ENCODE measurements at places on chromosomes 3 and 15.

GRCh38 chr3:144104186-144104585 lies 132.6 kb downstream of the DIPK2A start:
- no peak for ATAC-seq

DNA sequence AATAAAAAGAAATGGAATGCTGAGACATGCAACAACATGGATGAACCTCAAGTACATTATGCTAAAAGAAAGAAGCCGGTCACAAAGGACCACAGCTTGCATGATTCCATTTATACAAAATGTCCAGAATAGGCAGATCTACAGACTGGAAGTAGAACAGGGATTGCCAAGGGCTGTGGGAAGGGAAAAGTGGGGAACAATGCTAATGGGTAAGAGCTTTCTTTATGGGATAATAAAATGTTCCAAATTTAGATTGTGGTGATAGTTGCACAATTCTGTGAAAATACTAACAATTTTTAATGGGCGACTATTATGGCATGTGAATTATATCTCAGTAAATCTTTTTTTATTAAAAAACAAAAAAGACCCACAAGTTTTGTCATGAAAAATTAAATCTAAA lies 106.2 kb downstream of the TMCO5A start:
- no peak for ATAC-seq

DNA sequence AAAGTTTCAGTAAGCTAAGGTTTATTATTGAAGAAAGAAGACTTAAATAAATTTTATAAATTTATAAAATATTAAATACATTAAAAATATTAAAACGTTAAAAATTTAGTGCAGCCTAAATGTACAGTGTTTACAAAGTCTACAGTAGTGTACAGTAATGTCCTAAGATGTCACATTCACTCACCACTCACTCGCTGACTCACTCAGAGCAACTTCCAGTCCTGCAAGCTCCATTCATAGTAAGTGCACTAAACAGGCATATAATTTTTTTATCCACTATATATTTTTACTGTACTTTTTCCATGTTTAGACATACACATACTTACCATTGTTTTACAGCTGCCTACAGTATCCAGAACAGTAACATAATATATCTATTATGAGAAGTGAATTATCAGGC lies 51.5 kb downstream of the TJP1 start:
- ATAC-seq = no peak

DNA sequence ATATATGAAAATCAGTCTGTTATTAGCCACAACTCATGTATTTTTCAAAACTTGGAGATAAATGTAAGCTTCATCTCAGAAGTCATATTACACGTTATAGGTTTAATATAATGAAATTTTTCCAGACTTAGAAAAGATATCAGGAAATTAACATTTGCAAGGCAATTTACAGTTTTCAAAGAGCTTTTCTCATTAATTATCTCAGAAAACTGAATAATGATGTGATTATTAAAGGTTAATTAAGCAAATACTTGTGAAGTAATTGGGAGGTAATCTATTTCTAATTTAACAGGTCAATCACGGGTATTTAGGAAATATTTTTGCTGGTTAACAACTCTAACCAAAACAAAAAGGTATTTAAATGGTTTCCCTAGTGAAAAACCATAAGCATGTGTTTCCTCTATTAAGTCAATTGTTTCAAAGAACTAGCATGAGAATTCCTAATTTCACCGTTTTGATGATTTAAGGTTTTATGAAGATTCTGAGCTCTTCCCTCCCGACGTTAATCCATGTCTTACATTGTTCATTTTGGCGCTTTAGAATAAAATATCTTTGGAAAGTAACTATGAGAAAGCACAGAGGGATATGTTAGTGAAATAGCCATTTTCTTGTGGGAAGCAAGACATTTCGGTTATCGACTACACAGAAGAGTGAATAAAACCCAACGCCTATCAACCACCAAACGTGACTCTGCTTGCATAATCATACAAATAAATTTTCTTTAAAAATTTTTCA lies 1.5 kb upstream of the NEO1 start:
- no peak for ATAC-seq

DNA sequence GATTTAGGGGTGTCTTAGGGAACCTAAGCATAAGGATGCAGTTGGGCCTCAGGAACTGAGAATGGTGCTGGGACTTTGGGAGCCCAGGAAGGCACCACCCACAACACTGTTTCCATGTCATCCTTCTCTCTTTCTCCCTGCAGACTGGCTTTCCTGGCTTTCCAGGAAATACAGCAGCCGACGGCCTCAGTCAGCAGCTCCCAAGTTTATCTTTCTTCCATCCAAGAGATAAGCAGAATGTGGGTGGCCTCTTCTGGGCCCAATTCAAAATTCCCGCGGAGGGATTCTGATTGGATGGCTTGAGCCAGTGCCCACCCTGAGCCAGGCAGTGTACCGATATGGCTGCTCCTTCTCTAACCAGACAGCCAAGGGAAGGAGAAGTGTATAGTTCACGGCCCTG lies 4.5 kb upstream of the CLN6 start:
- no peak for ATAC-seq

- no peak for ATAC-seq
Observed at GRCh38 chr15:59329570-59330350, 42.9 kb downstream of the MYO1E start.

DNA sequence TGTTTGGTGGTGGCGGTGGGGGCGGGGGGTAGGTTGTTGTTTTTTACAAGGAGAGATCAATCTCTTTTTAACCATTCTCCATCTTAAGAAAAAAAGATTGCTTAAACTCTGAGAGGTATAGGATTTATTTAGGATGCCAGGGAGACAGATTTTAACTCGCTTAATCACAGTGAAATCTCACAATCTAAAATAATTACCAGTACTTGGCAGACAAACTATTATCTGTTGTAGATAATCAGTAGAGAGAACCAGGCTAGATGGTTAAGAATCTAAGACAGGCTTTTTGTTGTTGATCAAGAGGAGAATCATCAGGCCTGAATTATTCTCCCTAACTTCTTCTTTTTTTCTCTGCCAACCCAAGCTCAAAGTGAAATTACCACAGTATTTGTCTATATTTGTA lies 470.2 kb upstream of the ADAMTS9 start:
- ATAC-seq = no peak

DNA sequence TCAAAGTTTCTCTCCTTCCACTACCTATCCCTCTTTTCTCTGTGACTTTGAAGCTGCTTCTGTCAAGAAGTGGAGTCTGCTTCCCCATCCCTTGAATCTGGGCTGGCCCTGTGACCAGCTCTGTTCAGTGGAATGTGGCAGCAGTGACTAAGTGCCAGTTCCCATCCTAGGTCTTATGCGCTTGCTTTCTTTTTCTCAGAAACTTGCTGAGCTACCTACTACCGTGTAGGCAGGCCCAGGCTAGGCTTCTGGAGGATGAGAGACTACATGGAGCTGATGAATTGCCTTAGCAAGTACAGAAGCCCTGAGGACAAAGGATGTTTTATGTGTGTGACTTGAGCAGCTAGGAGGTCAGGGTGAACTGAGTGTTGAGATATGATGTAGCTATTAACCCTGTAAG lies 123.2 kb downstream of the PDCD6IP start:
- no peak for ATAC-seq

GRCh38 chr15:52680761-52681160 lies 1.6 kb upstream of the ATOSA start:
- ATAC-seq = no peak

- ATAC-seq = peak; percentile 45
Observed at GRCh38 chr3:177405191-177405672, 207.9 kb upstream of the TBL1XR1 start.

GRCh38 chr3:101138817-101139216 lies 145.6 kb upstream of the ABI3BP start:
- no peak for ATAC-seq

- no peak for ATAC-seq
Observed at GRCh38 chr15:45376967-45377608, 1.3 kb downstream of the GATM start.

GRCh38 chr3:156643729-156644389 lies 30.5 kb upstream of the TIPARP start:
- ATAC-seq = peak; percentile 82

DNA sequence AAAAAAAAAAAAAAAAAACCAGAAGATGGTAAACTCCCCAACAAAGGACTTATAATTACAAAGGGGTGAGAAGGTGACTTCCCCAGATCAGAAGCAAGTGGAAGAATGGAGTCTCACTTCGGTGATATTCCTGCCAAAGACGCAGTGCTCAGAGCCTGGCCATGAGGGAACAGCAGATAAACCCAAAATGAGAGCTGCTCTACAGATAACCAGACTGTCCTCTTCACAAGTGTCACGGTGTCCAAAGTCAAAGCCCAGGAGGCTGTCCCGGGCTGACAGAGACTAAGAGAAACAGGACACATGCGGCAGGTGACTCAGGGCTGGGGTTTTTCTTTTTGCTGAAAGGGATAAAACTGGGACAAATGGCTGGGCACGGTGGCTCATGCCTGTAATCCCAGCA lies 48.8 kb downstream of the HMCES start:
- no peak for ATAC-seq

- ATAC-seq = no peak
Observed at GRCh38 chr3:146337991-146338390, 87.1 kb upstream of the PLSCR4 start.

DNA sequence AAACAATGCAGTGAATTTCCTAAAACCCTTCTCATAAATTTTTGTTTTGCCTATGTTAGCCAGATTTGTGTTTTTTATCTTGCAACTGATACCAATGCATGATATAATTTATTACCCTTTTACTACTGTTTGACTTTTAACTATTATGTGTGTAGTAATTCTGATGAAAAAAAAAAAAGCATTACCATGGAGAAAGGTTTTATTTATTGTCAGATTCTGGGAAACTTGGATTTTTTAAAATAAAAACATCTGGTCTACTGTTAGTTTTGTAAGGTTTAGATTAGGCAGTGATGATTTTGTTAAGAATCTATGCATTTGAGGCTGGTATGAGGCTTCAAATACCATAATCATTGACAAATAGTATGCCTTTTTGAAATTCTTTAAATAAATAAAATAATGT lies 470.4 kb upstream of the ROBO1 start:
- ATAC-seq = no peak

GRCh38 chr3:155519078-155519477 lies 225.6 kb upstream of the STRIT1 start:
- no peak for ATAC-seq

DNA sequence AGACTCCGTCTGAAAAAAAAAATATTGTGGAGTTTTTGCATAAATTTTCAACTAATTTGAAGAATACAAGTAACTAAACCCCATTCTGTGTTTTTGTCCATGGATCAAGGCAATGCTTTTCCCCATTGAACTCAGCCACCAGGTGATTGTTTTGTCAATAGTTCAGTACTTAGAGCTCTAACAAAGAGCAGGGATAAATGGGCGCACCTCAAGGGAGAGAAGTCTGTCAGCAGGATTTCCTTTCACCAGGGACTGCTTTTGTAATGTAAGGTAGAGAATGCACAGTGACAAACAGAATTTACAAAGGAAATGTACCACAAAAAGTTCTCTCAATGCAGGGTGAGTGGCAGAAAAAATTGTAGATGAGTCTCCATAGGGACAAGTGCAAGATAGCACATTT lies 10.8 kb upstream of the ATP13A5 start:
- ATAC-seq = no peak

DNA sequence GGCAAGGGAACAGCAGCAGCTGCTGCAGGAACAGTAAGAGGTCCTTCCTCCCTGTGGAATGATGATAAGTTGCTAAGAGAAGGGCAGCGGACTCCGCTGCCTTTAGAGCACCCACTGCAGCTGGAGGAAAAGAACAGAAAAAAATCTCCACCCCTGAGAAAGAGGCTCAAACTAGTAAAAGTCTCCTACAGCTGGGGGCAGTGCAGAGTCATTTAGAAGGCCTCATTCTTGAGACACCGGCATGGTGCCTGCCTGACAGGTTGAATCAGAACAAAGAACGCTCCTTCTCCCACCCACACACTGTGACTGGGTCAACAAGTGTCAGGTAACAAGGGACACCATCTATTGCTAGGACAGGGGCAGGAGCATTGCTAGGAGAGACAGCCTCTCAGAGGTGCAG lies 188.4 kb downstream of the ABHD5 start:
- no peak for ATAC-seq

DNA sequence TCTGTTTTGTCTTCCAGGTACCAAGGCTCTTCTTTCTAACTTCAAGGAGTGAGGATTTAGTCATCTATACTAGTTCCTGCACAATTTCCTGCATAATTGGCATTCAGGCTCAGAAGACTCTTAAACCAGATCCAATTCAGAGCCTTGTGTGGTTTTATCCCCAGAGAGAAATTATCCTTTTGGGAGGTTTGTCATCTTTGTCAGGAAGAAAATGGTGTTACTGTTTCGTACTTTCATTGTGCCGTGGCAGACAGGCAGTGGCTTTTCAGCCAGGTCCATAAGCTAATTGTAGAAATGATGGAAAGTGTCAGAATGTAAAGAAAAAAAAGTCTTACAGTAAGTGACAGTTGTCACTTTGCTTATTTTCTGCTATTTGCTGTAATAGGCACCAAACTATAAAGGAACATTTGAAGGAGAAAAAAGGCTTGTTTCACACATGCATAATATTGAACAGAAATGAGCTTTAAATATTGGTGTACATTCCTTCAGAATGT lies 82.8 kb downstream of the CADM2 start:
- ATAC-seq = no peak

DNA sequence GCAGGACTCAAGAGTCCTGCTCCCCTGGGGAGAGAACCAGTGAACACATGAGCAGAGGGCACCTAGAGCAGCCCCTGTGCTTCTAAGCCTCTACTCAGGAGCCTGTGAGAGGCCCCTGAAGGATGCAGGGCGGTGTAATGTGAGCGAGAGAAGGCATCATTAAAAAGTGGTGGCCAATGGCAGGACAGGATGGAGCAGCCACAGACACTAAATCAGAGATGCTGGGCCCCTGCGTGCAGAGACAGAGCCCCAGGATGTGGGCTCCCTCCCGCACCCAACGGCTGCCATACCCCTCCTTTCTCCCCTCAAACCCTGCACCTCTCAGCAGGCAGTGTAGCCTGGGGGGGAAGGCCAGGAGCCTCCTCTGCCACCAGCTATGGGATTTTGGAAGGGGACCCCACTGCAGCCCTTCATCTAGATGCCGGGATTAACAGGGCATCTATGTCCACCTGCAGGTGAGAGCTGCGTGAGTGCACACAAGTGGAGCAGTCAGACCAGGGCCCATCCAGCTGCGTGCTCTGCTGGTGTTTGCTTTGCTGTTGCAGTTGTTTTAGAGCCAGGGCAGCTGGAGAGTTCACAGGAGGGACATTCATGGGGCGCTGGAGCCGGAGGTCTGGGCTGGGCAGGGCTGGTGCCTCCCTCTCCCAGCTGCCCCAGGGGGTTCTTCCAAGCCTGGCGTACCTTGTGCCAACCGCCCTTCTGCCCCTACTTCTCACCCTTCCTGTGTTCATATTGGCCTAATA lies 5.1 kb upstream of the IQSEC1 start:
- ATAC-seq = no peak

GRCh38 chr3:194682694-194683310 lies 2.9 kb upstream of the FAM43A start:
- peak; percentile 65 for ATAC-seq

GRCh38 chr3:159882790-159883779 lies 105.5 kb upstream of the IL12A start:
- ATAC-seq = no peak

GRCh38 chr3:73868688-73869315 lies 244.1 kb upstream of the PDZRN3 start:
- no peak for ATAC-seq

DNA sequence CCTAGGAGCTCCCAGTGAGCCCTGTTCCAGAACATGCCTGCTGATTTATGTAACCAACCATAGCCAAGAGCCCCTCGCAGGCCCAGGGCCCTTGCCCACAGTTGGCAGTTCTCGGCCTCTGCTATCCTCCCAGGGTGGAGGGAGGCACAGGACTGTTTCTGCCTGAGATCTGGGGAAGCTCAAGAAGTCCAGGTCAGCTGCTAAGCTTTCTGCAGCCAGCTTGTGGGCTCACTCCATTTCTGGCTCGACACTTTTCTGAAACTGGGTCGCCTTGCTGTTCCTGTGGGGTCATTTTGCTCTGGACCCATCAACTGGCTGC lies 72.5 kb upstream of the HERC1 start:
- ATAC-seq = no peak
